K562 (cell line): ENCODE measurements at places on chromosomes 4 and X. TPM values are rescaled to one million over a fixed set of nuclear protein-coding genes. Genes with fewer than 3 reads are reported as not detected.
A peak's percentile ranks its signal among the peaks of the same experiment; 100 is the strongest.

DNA sequence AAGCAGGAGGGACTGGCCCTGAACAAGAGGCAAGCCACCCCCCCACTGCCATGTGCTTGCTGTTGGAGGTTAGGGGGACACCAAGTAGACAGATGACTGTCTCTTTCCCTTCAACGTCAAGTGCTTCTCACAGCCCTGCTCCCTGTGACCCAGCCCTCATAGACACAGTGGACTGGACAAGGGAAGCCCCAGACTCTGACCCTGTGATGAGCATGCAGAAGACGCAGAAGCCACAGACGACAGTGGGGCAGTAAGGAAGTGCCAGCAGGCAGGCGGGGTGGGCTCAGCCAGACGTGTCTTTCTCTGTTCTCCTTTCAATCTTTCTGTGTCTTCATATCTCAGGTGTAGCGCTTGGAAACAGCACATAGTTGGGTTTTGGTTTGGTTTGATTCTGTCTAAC, 2.4 kb upstream of the L1CAM start:
- no peak for DNase-seq

GRCh38 chrX:71910986-71911730, 513 bp downstream of the NHSL2 start:
- no peak for DNase-seq

The TREX2 gene
- 0.51 and 0.82 TPM in 2 replicates for total RNA-seq

- DNase-seq: no peak
Measured at GRCh38 chr4:37400241-37400881, 155.8 kb downstream of the NWD2 start.

The TGIF2LX gene
- total RNA-seq: not detected in 2 replicates

DNA sequence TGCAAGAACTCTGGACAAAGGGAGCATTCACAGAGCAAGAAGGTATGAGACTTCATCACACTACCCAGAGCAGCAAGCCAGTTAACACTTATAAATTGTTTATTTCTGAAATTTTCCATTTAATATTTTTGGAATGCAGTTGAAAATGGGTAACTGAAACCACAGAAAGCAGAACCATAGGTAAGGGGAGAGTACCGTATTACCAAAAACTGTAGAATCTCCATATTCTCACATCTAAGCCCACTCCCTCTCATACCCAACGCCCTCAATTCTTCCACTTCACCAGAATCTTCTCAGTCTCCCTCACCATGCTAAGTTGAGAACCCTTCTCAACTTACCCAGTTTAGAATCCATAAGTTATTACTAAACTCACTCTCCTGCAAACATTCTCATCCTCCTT, 277.8 kb downstream of the SPOCK3 start:
- no peak for DNase-seq

DNA sequence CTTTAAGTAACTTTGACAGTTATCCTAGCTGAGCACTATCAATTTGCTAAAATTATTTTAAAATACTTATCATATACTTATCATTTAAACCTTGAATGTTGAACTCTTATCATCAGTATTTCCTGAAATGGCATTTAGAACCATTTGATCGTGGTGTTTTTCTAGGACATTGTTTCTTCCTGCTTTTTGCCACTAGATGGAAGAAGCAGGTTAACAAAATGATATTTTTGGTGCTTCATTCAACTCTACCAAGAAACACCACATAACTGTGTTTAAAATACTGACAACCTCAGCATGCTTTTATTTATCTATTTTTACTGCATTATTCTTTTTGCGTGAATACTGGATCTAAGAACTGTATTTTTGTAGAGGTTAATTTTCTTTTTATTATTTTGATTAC, 44.6 kb downstream of the C4orf33 start:
- DNase-seq: no peak

DNA sequence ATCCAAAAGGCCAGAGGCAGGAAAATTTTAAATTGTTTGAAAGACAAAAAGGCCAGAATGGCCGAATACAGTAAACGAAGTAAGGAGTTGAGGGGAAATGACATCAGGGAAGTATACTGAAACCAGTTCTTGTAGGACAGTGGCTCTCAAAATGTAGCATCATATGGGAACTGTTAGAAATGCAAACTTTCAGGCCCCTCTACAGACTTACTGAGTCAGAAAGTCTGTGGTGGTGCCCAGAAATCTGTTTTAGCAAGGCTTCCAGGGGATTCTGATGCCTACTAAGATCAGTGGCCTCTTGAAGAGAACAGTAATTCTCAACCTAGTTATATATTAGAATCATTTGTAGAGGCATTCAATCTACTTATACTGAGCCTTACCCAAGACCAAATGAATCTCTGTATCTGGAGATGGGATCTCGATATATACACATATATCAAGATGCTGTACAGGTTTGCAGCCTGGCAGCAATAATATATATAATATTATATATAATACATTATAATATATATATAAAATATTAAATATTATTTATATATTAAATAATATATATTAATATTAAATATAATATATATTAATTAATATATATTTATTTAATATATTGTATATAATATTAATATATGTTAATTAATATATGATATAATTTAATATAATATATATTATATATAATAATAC, 39.7 kb downstream of the ADAMTS3 start:
- no peak for DNase-seq

DNA sequence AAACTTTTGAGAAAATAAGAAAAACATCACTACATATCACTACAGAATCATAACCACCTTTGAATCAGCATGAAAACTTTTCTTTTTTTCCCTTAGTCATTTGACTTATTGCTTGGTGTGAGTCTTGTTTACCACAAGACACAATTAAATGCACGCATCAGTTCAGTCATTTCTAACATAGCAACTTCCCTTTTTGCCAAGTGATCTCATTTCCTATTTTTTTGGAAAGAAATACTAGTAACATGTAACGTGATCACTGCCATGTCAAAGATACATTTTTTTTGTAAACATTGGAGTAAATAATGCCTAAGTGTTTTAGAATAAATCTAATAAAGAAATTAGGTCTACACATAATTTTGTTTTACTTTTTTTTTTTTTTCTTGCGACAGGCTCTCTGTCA, 5.1 kb upstream of the CXCL8 start:
- DNase-seq: peak; percentile 29

GRCh38 chr4:6920171-6920570, 10.5 kb downstream of the TBC1D14 start:
- DNase-seq: peak; percentile 17

The RRH gene
- not detected in 2 replicates for total RNA-seq

DNA sequence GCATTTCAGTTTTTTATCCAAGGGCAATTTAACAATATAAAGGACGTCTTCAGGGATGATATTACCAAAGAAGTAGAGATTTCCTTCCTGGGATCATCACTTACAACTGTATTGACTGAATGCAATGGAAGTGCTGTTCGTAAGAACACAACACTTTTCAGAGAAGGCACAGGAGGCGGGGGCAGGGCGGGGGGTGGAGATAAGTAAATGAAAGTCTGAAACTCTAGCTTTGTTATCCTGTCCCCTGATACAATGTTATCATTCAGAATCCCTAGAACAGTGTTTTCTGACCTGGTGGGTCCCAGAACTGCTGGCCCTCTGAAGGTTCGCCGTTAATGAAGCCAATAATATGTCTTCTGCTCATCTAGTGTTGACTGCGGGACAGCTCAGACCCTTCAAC, 124.6 kb downstream of the NSUN7 start:
- no peak for DNase-seq

DNA sequence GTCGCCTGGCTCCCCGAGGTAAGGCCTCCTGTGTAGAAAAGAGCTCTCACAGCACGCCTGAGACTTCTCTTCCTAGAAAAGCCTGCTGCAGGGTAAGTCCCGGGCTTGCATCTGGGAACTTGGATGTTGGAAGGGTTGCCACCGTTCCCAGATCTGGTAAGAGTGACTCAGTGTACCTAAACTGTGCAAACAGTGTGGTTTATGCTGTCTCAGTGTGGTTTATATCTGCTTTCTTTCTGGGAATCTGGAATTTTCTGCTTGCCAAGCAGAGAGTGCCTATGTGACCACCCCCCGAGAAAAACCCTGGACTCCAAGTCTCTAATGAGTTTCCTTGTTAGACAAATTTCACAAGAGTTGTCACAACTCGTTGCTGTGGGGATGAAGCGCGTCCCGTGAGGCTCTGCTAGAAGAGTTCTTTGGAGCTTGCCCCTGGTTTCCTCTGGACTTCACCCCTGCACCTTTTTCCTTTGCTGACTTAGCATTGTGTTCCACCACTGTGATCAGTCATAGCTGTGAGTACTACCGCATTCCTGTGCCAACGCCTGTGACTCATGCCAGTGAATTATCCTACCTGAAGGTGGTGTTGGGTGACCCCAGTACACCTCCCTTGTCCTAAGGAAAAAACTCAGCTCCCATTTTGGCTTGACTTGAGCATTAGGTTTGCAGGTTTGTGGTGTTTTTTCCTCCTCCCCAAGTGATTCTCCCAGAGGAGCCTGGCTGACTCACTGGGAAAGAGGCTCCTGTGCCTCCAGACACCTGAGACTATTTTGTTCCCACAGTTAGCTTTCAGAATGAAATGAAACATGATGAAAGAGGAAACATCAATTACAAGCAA, 14.5 kb downstream of the SLC2A9 start:
- no peak for DNase-seq

- DNase-seq: no peak
Measured at GRCh38 chr4:1975391-1975801, 33.4 kb downstream of the NELFA start.

The PGAM4 gene
- total RNA-seq: not detected in 2 replicates

DNA sequence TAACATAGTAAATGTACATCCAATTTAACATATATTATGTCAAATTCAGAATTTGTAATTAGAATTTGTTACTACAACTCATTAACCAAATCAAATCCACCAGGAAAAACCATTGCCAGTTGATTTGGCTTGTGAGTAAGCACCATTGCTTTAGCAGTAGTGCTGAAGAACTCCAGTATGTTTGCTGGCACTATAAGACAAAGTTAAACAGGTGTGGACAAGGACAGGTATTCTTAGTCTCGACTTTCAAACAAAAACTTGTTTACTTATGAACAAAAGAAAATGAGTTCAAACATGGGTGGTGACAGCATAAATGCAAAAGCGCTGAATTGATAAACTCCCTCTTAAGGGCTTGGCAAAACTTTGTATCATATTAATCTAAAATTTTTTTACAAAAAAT, 1.3 kb upstream of the ADH7 start:
- no peak for DNase-seq

The TMPRSS11D gene
- total RNA-seq: not detected in 2 replicates

DNA sequence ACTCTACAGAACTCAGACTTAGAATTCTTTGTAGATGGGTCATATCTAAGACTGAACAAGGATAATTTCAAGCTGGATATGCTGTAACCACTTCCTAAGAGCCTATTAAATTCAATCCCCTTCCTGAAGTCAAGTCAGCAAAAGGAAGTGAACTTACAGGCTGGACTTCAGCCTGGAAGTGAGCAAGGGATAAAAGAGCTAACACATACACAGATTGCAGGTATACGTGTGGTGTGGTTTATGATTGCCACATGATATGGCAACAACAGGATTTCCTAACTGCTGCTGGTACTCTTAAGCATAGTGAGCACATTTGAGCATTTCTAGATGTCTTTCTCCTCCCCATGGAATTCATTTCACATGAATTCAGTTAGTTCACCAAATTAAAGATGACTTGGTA, 38.2 kb upstream of the UXT start:
- no peak for DNase-seq

The HTN3 gene
- total RNA-seq: not detected in 2 replicates

DNA sequence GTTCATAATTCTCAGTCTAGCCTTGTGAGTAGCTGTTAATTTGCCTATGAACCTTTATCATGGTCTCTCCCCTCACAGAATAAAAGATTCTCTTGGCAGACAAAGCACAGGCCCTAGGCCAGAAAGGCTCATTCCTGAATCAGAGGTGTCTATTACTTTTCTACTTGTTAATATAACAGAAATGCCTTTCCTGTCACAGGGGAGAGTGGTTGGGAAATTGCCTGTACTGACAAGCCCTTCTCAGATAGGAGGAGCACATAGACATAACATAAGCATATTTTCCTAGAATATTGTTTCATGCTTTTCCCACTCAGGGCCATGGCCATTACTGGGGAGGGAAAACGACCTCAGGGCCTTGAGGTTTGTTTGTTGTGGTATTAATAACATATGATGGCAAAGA, 308.3 kb downstream of the BMPR1B start:
- no peak for DNase-seq

The ZNF182 gene
- total RNA-seq: 2.8 and 3.5 TPM in 2 replicates

The FHIP1A gene
- total RNA-seq: 0.04 TPM in 2 replicates

DNA sequence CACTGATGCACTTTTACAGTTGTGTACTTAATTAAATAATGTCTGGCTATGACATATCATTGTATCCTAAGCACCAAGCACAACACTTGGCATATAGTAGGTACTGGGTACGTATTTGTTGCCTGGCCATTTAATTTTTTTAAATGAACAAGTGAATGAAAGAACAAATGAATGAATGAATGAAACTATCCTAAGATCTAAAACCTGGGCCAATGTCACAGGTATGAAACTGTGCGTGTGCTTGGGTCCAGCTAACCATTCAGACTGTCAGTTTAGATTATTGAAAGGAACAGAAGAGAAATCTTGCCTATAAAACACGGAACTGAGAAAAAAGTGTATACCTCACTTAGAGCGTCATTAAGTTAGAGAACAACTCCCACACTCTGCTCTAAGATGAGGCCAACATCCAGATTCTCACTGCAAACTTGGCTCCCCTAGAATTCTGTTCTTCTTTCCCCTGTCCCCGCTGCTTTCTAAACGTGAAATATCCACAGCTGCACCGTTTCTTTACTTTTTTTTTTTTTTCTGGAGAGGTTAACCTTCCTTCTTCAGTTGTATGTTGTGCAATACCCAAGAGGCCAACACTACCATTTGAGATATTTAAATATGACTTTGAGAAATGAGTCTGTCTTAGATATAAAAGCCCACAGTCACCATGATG, 17.3 kb upstream of the SEL1L3 start:
- DNase-seq: no peak

The PLAC8 gene
- total RNA-seq: 0.27 and 0.58 TPM in 2 replicates

The SPRY1 gene
- total RNA-seq: 1.00 and 1.0 TPM in 2 replicates

GRCh38 chr4:69816236-69816635, 43.7 kb downstream of the SULT1E1 start:
- no peak for DNase-seq

- DNase-seq: no peak
Measured at GRCh38 chr4:102758241-102759160, 2.3 kb downstream of the MANBA start.

DNA sequence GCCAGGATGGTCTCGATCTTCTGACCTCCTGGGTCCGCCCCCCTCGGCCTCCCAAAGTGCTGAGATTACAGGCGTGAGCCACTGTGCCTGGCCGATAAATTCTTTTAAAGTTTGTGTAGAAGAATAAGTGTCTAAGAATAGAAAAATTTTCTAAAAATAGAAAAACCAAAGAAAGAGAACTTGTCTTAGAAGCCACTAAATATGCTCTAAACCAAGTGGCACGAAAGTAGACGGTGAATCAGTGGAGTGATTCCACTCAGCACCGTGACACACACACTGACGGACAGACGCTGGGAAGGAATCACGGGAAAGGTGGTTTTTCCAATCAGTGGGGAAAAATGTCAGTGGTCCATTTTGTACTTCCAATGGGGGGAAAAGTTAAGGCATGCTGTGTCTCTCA, 72.7 kb upstream of the PSAPL1 start:
- no peak for DNase-seq

- DNase-seq: peak; percentile 26
Measured at GRCh38 chrX:129641941-129642340, 12.8 kb downstream of the APLN start.

The CXorf58 gene
- 0.25 TPM in 1 of 2 replicates, not detected in the other for total RNA-seq
